ENCODE measurements at places on chromosomes 16 and 17.

DNA sequence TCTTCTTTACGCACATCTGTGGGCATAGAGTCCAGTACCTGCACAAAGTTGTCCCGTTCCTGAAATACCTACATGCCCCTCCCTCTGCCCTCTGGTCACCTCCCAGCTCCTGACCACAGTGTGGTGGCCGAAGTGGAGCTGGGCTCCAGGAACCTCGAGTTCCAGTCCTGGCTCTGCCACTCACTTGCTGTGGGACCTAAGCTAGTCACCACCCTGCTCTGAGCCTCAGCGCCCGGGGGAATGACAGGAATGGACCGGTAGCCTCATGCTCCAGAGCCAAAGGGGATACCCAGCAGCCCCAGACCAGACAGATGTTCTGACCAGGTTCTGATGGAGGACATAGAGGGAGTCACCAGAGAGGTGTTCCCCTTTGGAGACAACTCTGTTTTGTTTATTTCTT lies 26.7 kb upstream of the ITGA3 start:
- no peak for DNase-seq

GRCh38 chr16:27369806-27370205 lies 32.2 kb upstream of the IL21R start:
- no peak for DNase-seq

DNA sequence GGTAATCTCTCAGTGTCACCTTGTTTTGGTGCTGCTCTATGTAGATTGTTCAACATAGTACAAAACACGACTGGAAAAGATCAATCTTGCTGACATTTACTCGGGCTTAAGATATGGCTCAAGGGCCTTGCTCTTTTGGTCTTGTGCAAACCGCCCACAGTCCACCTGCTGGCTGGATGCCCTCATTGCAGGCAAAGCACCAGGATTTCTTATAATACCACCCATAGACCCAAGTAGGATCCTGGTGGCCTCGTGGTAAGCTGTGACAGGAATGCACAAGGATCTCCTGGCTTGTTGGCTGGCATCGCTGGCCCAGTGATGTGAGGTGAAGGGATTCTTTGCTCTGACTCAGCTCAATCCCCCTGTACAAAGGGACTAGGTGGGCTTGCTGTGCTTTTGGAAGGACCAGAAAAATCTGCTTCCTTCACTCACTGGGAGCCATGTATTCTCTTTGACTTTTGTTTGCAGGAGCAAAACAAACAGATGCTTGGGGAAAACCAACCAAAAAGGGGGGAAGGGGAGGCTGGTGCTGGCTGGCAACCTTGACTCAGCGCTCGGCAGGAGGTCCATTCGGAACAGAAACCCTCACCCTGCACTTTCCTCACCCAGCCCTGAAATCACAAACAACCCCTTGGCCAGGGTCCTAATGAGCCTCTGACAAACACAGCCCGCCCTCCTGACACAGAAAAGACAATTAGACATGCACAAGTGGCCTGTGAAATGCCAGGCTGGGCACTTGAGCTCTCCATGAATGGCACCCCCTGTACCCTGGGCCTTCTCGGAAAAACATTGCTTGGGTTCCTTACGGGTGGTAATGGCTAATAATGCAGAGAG lies 36.6 kb upstream of the MED9 start:
- peak; percentile 38 for DNase-seq

- DNase-seq = no peak
Measured at GRCh38 chr16:19213885-19214284, 45.8 kb downstream of the SYT17 start.

GRCh38 chr17:29066606-29067005 lies 23.7 kb downstream of the PIPOX start:
- DNase-seq = no peak

DNA sequence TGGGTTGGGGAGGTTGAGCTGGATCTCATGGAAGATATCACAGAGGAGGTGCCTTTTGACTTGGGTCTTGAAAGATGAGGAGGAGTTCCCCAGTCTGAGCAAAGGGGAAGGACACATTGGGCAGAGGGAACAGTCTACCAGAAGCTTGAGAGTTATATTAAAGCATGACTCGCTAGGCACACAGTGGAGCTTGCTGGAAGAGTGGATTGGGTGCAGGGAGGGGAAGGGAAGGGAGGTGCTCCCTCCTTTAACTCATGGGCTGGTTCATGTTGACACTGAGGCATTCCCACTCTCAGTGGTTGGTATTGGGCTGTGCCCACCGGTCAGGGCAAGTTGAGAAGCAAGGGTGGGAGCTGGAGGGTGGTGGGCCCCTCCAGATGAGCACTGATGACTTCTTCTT lies 5.9 kb downstream of the TMEM98 start:
- DNase-seq = no peak

GRCh38 chr17:6596511-6596910 lies 40.2 kb upstream of the PITPNM3 start:
- DNase-seq = no peak

DNA sequence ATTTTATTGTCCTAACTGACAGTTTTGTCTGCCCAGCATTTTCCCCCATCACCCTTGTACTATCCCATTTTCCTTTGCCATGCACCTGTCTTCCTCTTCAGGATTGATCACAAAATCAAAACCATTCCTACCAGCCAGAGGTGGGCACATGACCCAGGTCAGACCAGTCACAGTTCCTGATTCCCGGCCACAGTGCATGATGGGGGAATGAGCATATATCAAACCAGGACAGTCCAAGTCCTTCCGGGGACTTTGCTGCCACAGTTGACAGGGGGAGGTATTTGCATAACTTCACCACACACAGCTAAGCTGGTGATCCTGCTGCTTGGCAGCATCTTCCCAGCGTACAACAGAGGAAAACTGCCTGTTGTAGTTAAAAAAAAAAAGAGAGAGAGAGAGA lies 493.9 kb downstream of the WWOX start:
- no peak for DNase-seq

DNA sequence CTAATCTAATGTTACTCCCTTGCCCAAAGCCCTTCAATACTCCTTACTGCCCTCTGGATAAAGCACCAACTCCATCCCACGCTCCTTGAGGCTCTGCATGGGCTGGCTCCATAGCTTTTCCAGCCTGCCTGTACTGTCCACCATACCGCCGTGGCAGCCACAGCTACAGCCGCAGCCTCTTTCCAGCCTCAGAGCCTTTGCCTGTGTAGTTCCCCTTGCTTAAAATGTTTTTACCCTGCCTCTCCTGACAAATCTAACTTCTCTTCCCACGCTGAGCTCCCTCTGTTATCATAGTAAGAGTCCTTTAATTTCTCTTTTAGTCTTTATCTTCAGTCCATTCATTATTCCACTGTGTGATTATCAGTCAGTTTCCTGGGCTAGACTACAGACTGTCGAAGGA lies 22.0 kb downstream of the TEX14 start:
- DNase-seq = no peak

DNA sequence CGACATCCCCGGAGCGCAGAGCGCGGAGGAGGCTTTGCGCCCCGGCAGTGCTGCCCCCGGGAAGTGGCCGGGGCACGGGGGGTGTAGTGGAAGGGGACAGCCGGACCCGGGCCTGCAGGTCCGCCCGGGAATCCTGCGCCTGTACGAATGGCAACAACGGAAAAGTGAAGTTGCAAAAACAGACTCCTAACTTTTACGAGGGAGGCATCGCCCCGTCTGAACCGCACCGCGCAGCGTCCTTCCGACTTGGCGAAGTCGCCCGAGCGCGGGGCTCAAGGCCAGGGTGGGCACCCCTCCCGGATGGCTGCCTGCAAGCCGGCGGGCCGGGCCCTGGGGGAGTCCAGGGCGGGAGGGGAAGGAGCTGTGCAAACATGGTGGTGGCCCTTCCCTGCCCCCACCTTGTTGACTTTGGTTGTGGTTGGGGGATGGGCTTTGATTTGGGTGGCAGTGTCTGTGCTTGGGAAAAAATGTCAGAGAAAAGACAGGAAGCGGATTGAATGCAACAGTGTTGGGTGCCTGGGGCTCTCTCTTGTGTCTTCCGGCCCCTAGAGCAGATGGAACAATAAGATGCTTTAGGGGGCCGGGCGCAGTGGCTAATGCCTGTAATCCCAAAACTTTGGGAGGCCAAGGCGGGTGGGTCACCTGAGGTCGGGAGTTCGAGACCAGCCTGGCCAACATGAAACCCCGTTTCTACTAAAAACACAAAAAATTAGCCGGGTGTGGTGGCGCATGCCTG lies 675 bp downstream of the RNF213 start:
- DNase-seq = no peak

DNA sequence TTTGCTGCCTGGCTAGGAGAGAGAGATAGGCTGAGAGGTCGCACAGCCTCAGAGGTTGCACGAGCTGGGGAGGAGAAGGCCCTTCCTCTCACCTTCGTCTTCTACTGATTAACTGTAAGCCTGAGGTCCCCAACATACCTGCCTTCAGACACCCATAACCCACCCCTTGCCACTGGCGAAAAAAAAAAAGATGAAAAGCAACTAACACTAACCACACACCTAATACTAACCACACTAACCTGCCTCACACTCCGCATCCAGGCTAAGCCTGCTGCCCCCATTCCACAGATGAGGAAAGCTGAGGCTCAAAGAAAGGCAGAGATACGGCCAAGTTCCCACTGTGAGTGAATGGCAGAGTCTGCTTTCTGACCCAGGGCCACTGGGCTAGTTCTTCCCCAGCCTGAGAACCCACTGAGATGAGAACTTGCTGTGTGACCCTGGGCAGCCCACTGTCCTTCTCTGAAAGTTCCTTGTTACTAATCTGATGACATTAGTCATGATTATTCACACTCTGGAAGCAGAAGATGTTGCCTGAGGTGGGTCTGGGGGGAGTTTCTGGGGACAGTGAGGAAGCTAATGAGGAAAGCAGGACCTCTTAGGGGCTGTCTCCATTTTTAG lies 4.6 kb downstream of the IL21R start:
- no peak for DNase-seq

- DNase-seq = no peak
Measured at GRCh38 chr16:85621698-85622428, 8.7 kb downstream of the GSE1 start.

GRCh38 chr17:63035695-63036094 lies 69.7 kb downstream of the TANC2 start:
- DNase-seq = no peak

DNA sequence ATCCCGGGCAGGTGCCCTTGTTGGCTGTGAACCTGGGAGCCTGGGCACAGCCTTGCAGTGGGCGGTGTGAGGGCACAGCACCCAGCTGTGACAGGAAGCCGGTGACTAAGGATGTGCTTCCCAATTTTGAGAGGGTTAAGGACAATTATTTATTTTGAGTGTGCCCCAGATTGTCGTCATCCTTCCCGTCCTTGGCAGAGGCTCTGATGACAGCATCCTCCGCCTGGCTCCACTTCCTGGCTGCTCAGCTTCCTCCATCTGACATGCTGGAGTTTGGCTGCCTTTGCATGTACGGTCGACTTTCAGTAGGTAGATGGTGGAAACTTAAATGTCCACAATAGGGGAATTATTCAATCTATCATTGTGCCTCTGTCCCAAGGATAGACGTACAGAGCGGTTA lies 282.4 kb upstream of the EEF2KMT start:
- DNase-seq = no peak

- no peak for DNase-seq
Measured at GRCh38 chr16:72809446-72809845, 238.5 kb downstream of the ZFHX3 start.

GRCh38 chr16:10694830-10695229 lies at the start of gene TEKT5:
Gene TEKT5, minus strand, starts transcription at chr16:10694930. Its CDS starts 57 bp downstream, at chr16:10694873.
- no peak for DNase-seq

- no peak for DNase-seq
Measured at GRCh38 chr17:47188271-47188875, 722 bp downstream of the CDC27 start.

- DNase-seq = no peak
Measured at GRCh38 chr17:32907583-32907982, 20.4 kb upstream of the TMEM98 start.

DNA sequence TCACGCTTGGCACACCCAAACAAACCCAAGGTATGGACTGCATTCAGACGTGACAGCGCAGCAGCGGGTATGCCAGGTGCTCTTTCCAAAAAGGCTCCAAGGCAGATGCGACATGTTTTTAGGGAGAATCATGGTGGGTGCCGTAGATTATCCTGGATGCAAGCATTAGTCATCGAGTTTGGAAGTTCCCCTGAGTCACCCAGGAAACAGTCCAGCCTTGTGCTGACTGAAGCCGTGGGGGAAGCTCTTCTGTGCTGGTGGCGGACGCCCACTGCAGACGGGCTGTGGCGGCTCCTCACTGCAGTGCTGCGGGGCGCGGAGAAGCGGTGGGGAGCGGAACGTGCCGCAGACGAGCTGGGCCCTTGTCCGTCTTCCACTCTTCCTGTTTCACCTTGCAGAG lies 13.9 kb downstream of the JPT2 start:
- DNase-seq = no peak

GRCh38 chr16:13838401-13839190 lies 81.4 kb upstream of the ERCC4 start:
- no peak for DNase-seq

- DNase-seq = no peak
Measured at GRCh38 chr17:63845509-63845908, 3.0 kb upstream of the SMARCD2 start.

GRCh38 chr17:62987136-62987535 lies 21.1 kb downstream of the TANC2 start:
- DNase-seq = no peak

Measured in NCI-H187 (cell line).